ENCODE measurements at places on chromosomes 6 and 20.

GRCh38 chr6:116304538-116305097, 24.9 kb upstream of the TSPYL1 start:
- no peak for DNase-seq

GRCh38 chr6:156994215-156995076, 217.3 kb downstream of the ARID1B start:
- DNase-seq = no peak

DNA sequence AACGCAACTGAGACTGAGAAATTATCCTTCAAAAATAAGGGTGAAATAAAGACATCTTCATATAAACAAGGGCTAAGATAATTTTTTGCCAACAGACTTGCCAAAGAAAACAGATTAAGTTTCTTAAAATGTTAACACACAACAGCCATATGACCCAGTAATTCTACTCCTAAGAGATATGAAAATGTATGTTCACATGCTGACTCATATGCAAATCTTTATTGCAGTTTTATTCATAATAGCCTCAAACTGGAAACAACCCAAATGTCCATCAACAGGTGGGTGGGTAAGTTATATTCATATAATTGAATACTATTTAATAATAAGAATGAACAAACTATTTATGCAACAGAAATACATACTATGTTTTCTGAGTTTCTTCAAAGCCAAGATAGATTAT, 140.1 kb downstream of the REV3L start:
- no peak for DNase-seq

GRCh38 chr20:59158673-59159072, 4.9 kb upstream of the ZNF831 start:
- no peak for DNase-seq

GRCh38 chr20:59824711-59825562, 108.5 kb downstream of the SYCP2 start:
- no peak for DNase-seq

- no peak for DNase-seq
Measured at GRCh38 chr6:93727447-93727846, 308.1 kb upstream of the EPHA7 start.

- no peak for DNase-seq
Measured at GRCh38 chr20:24034820-24035219, 46.2 kb upstream of the GGTLC1 start.

DNA sequence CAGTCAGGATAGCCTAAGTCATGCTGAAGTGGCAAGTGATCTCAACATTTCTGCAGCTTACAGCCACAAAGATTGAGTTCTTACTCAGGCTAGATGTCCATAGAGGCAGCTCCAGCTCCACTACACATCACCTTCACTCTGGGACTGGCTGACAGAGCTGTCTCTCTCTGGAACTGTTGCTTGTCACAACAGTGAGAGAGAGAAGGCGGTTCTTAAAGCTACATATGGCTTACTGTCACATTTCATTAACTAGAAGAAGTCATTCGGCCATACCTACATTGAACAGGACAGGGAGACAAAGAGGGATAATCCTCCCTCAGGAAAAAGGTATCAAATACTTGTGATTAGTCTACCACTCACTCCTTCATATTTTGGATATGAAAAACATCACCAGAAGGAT, 914.9 kb upstream of the FLRT3 start:
- no peak for DNase-seq

DNA sequence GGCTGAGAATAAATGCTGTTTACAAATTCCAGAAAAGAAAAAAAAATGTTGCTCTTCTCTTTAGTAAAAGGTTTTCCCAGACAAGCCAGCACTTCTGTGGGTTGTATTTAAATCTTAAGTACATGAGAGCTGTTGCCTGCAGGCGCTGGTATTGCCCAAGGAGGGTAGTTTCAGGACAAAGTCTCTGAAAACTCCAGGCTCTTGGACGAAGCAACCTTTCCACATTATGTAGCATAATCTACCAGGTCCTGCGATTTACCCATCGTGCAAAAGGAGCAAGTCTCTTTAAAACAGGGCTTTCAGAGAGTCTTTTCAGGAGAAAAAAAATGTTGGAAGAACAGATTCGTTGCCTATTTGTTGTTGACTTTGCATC, 65.6 kb downstream of the PLG start:
- DNase-seq = no peak

DNA sequence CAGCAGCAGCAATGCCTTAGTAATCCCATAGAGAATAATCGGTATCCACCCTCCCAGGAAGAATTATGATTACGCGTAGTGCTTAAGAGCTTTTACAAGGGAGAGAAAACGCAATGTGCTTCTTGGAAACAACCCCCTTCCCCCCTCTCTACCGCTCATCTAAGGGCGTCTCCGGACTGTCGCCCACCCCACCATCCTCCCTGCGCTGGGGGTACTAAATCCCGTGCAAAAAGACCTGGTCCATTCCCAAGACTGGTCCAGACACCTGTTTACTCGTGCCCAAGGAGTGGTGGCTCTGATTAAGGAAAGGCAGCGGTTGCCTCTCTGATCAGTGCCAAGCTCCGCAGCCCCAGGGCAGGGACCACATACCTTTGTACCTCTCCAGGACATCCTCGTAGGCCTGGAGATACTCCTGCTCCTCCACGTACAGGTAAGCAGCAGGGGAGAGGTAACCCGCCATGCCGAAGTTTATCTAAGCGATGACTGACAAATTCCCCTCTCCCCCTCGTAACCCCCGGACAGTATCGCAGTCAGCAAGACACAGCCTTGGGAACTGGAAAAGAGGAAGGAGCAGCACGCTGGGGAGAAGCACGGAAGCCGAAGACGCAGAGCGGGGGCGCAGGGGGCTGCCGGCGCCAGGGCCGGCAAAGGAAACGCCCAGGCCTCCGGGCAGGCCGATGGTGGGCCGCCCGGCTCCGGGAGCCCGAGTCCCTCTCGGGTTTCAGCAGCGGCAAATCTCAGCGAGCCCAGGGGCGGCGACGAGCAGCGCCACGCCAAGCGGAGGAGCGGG, 112.0 kb upstream of the BEND6 start:
- no peak for DNase-seq

DNA sequence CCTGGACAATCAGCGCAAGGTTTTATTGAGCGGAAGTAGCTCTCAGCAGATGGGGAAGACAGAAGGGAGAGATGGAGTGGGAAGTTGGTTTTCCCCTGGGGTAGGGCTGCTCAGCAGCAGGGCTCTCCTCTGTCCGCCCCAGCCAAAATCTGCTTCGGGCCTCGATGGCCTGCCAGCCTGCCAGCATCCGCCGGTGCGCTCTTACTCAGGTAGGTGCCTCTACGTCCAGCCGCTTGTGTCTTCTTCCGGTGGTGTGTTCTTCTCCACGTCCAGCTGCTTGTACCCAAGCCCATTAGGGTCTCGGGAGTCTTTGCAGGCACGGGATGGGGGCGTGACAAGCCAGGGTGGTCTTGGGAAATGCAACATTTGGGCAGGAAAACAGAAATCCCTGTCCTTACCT, 1340.0 kb upstream of the MAP3K7 start:
- DNase-seq = no peak

GRCh38 chr6:7100072-7100752, 7.5 kb upstream of the RREB1 start:
- no peak for DNase-seq

- DNase-seq = no peak
Measured at GRCh38 chr20:33730946-33731692, 677 bp upstream of the ZNF341 start.

- no peak for DNase-seq
Measured at GRCh38 chr6:122459240-122459639, 12.4 kb downstream of the SERINC1 start.

GRCh38 chr6:157708933-157709332, 114.1 kb upstream of the SNX9 start:
- DNase-seq = no peak

- DNase-seq = no peak
Measured at GRCh38 chr20:20856306-20856705, 143.9 kb upstream of the RALGAPA2 start.

- DNase-seq = no peak
Measured at GRCh38 chr6:45447716-45448115, 70.0 kb upstream of the SUPT3H start.

DNA sequence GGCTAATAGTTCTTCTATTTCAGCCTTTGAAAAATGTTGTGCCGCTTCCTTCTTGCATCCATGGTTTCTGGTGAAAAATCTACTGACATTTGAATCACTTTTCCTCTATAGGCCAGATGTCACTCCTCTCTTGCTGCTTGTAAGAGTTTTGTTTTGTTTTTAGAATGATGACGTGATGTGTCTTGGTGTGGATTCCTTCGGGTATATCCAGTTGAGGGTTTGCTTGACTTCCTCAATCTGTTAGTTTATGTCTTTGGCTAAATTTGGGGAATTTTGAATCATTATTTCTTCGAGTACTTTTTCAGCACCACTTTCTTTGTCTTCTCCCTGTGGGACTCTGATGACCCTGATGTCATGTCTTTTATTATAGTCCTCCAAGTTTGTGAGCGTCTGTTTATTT, 175.5 kb downstream of the MYLK4 start:
- DNase-seq = no peak

- DNase-seq = no peak
Measured at GRCh38 chr20:37238426-37238825, 23.2 kb downstream of the GHRH start.

- DNase-seq = no peak
Measured at GRCh38 chr6:56579155-56579851, 63.4 kb downstream of the DST start.

- DNase-seq = no peak
Measured at GRCh38 chr20:64099086-64099786, 8.1 kb downstream of the NPBWR2 start.

DNA sequence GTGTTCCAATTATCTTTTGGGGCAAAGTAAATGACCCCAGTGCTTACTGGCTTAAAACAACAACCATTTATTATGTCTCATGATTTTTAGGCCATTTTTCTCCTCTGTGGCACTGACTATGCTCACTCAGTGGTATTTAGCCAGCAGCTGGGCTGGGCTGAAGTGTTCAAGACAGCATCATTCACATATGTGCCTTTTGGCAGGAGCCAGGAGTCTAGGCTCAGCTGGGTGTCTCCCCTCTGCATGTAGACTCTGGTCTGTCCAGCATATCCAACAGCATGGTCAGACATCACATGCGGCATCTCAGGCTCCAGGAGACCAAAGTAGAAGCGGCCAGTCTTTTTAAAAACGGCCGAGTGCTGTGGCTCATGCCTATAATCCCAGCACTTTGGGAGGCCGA, 120.3 kb upstream of the TOP1 start:
- DNase-seq = no peak

DNA sequence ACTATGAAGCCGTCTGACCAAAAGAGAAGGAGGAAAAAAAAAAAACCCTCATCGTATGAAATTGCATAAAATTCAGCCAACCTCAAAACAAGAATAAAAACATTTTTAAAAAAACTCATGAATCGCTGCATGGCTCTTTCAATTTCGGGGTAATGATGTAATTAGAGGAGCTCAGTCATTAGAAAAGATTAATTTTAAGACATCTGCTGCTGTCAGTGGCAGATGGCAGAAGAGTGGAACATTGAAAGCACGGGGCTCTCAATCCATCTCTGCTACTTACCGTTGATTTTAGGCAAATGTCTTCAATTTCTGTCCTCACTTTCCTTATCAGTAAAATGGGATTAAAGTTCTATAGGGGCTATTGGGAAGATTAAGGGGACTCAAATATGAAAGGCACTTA, 79.1 kb downstream of the EYA2 start:
- DNase-seq = no peak

DNA sequence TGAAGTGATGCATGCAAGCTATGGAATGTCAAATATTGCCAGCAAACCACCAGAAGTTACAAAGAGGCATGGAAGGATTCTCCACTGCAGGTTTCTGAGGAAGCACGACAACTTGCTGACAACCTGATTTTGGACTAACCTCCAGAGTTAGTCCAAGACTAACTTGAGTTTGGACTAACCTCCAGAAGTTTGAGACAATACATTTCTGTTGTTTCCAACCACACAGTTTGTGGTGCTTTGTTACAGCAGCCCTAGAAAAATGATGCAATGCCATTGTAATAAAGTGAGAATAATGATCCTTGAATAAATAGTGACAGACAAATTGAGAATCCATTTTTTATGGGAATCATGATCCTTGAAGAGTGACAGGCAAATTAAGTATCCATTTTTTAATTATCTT, 169.9 kb upstream of the HDDC2 start:
- no peak for DNase-seq

DNA sequence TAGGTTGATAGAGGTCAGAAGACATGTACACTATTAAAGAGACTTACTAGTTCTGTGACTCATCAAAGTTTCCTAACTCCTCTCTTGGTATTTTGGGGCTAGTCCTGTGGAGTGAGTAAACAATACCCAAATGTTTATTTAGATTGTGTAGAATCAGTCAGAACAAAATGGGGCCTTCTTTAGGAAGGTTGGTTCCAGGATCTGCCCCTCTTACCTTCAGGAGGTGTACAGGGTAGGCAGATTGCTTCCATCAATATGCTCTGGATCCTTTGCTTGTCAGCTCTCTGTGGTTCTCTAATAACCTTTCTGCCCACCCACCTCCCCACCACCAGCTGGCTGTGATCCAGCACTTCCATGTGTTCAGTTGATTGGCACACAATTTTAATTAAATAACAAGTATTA, 107.0 kb downstream of the POPDC3 start:
- no peak for DNase-seq

GRCh38 chr6:119076173-119076572, 2.3 kb downstream of the FAM184A start:
- no peak for DNase-seq

DNA sequence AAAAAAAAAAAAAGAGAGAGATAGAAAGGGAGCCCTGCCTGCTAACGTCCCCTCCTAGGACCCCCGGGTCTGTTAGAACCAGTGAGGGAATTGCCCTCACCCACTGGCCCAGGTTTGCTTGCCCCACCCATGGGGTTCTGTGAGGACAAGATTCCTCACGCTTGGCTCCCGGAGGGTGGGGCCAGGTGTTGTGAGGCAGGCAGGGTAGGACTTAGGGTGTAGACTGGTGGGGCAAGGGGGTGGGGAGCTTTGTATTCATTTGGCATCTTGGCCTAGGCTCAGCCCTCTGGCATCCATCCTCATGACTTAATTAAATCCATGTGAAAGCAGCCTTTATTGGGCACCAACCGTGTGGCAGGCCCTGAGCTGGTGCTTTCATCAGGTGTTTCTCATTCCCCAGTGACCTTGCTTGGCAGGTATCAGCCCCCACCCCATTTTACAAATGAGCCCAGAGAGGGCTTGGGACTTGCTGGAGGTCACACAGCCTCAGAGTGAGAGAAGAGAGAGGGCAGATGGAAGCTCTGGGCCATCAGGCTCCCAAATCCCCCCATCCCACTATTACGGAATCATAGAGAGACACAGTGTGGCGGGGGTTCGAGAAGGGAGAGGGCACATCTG, 19.0 kb downstream of the RAB44 start:
- DNase-seq = no peak

- DNase-seq = no peak
Measured at GRCh38 chr20:56826306-56826704, 197.2 kb downstream of the TFAP2C start.

DNA sequence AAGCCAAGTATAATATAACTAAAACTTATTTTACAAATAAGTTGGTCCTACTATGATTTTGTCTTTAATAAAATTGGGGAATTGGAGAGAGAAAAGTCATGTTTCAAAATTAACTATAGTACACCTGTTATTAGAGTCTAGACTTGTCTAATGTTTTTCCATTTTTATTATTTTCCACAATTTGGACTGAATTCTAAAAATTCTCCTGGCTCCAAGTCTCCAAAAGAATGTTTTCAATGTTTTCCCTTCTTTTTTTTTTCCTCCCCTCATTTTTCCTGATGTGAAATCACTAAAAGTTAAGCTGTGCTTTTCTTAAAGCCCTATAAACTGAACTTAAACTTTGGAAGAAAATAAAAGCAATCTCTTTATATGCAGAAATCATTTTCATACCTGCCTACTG, 11.3 kb downstream of the PTGIS start:
- no peak for DNase-seq

GRCh38 chr20:57128044-57128757, 138.2 kb downstream of the BMP7 start:
- DNase-seq = no peak

GRCh38 chr6:16849988-16850680, 88.9 kb upstream of the ATXN1 start:
- DNase-seq = no peak

Data from T-helper 1 cell (primary cell).